GM23338 (cell line): ENCODE measurements at places on chromosomes 4 and X. TPM values are rescaled to one million over a fixed set of nuclear protein-coding genes. Genes with fewer than 3 reads are reported as not detected.

CENPVL3 gene
- 4.4 and 5.1 TPM in 2 replicates for polyA plus RNA-seq

TACC3 gene
- 120 and 129 TPM in 2 replicates for polyA plus RNA-seq

GRCh38 chr4:123481717-123482116 lies 85.1 kb downstream of the SPRY1 start:
- H3K4me1 ChIP-seq, result peaks cover 17% of the 10 kb centered on the region
- no peak overlapping the region for H3K27ac ChIP-seq
- no peak for DNase-seq

- H3K4me1 ChIP-seq, result no peaks in the 10 kb centered on the region
- H3K27ac ChIP-seq, result no peak overlapping the region
- no peaks in the 10 kb centered on the region for H3K27me3 ChIP-seq
- DNase-seq, result no peak
- H3K36me3 ChIP-seq, result no peaks in the 10 kb centered on the region
- no peak overlapping the region for H3K4me3 ChIP-seq
These were observed 14.6 kb downstream of the SMIM20 start for GRCh38 chr4:25928379-25929297.

- H3K4me1 ChIP-seq, result peaks cover 14% of the 10 kb centered on the region
- no peaks in the 10 kb centered on the region for H3K27me3 ChIP-seq
- no peak for DNase-seq
- no peak overlapping the region for H3K4me3 ChIP-seq
These were observed 169.4 kb upstream of the TEX13C start for GRCh38 chrX:125150231-125150630.

GRCh38 chr4:138263247-138263816 lies 21.2 kb upstream of the SLC7A11 start:
- H3K4me1 ChIP-seq, result 0 out of 2 replicates have a peak, but pooled peaks cover 3% of the 10 kb centered on the region
- DNase-seq, result no peak
- H3K27ac ChIP-seq, result no peak overlapping the region
- H3K27me3 ChIP-seq, result no peaks in the 10 kb centered on the region
- H3K4me3 ChIP-seq, result no peak overlapping the region
- no peaks in the 10 kb centered on the region for H3K36me3 ChIP-seq

GRCh38 chr4:54276641-54277430 lies 47.7 kb downstream of the PDGFRA start:
- H3K27me3 ChIP-seq, result no peaks in the 10 kb centered on the region
- DNase-seq, result peak; percentile 48
- H3K27ac ChIP-seq, result peak overlapping the region; percentile 71; the same call in 1 of the 2 replicates
- peaks cover 29% of the 10 kb centered on the region for H3K4me1 ChIP-seq
- 0 out of 2 replicates have a peak, but pooled peaks cover 4% of the 10 kb centered on the region for H3K36me3 ChIP-seq

FOXR2 gene
- not detected in 2 replicates for polyA plus RNA-seq

NSUN7 gene
- polyA plus RNA-seq, result 27.3 and 29.0 TPM in 2 replicates

DNA sequence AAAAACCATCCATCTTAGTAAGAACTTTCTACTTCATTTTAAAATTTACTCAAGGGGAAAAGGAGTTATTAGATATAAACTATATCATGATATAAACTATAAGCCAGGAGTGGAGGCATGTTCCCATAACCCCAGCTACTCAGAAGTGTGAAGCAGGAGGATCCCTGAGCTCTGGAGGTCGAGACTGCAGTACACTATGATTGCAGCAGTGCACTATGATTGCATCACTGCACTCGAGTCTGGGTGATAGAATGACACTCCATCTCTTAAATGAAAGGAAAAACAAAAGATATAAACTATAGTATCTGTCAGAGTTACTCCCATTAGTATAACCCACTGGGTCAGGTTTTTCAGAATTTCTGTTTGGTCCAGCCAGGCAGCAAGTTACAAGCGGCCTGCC lies 47.6 kb downstream of the RPS3A start:
- H3K4me1 ChIP-seq, result peaks cover 8% of the 10 kb centered on the region; the same call in 1 of the 2 replicates
- no peaks in the 10 kb centered on the region for H3K27me3 ChIP-seq
- no peak overlapping the region for H3K4me3 ChIP-seq
- peaks cover 23% of the 10 kb centered on the region for H3K36me3 ChIP-seq
- no peak overlapping the region for H3K27ac ChIP-seq
- no peak for DNase-seq

DNA sequence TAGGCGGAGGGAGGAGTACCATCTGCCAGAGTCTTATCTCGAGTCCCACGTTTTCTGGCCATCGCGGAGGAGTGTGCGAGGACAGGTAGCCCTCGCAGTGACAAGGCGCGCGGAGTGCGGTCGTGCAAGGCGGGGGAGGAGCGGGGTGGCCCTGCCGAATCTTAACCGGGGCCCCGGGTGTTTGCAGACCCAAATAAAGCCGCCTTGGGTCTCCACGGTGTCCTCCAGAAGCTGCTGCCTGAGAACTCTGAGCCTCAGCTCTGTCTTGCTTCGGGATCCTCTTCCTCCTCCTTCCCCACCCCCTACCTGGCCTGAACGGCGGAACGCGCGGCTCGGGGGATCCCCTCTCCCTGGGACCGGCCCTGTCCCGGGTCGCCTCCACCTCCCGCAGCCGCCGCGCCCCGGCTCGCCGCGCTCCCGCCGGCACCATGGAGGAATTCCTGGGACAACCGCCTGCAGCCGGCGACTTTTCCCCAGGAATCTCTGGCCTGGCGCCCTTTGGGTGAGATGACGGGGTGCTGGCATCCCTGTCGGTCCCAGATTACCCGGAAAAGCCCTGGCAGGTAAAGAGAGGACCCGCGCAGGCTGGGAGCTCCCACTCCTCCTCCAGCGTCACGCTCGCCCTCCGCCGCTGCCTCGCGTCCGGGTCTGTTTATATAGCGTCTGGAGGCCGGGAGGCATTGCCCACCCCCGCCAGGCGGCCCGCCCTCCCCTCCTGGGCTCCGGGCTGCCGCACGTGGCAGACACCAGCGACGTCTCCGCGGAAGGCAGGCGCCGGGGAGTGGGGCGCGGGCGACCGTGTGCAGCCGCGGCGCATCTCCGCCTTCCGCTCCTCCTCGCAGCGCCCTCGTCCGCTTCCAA lies at the start of gene GALNTL6:
Gene GALNTL6 (plus strand): TSS at position 740 of the 861 bp plus-strand sequence.
- H3K36me3 ChIP-seq, result no peaks in the 10 kb centered on the region
- peaks cover 13% of the 10 kb centered on the region for H3K4me1 ChIP-seq
- H3K4me3 ChIP-seq, result peak within 1 kb of the TSS; percentile 80
- H3K27me3 ChIP-seq, result peaks cover 59% of the 10 kb centered on the region
- no peak within 1 kb of the TSS for H3K27ac ChIP-seq
- peak; percentile 53 for DNase-seq

STOX2 gene
- 19.0 and 20.6 TPM in 2 replicates for polyA plus RNA-seq

STBD1 gene
- polyA plus RNA-seq, result 1.5 and 2.0 TPM in 2 replicates

DNA sequence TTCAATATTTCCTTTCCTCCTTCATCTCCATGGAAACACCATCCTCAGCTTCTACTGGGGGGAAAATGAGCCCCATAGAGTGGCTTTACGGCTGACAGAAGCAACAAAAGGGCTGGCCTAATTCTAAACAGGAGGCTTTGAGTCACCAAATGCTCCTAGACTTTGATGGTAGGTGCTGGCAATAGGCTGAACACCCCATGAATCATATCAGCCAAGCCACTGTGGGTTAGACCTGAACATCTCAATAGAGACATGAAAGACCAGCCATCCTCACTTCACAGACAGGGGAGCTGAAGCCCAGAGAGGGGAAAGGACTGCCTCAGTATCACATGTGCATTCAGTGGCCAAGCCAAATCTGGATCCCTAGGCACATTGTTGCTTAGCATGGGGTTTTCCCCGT lies 107.6 kb downstream of the AMER1 start:
- H3K27me3 ChIP-seq, result no peaks in the 10 kb centered on the region
- DNase-seq, result no peak
- no peak overlapping the region for H3K4me3 ChIP-seq
- no peaks in the 10 kb centered on the region for H3K36me3 ChIP-seq

- H3K4me3 ChIP-seq, result no peak overlapping the region
- H3K4me1 ChIP-seq, result peaks cover 24% of the 10 kb centered on the region
- 0 out of 2 replicates have a peak overlapping the region, but pooled peaks have one; percentile 14 for H3K27ac ChIP-seq
- DNase-seq, result no peak
- no peaks in the 10 kb centered on the region for H3K36me3 ChIP-seq
These were observed 841.0 kb downstream of the STIM2 start for GRCh38 chr4:27701606-27702005.

GRCh38 chrX:149830192-149830873 lies 48.6 kb downstream of the MAGEA9 start:
- H3K27me3 ChIP-seq, result no peaks in the 10 kb centered on the region
- H3K36me3 ChIP-seq, result no peaks in the 10 kb centered on the region
- DNase-seq, result peak; percentile 72

DNA sequence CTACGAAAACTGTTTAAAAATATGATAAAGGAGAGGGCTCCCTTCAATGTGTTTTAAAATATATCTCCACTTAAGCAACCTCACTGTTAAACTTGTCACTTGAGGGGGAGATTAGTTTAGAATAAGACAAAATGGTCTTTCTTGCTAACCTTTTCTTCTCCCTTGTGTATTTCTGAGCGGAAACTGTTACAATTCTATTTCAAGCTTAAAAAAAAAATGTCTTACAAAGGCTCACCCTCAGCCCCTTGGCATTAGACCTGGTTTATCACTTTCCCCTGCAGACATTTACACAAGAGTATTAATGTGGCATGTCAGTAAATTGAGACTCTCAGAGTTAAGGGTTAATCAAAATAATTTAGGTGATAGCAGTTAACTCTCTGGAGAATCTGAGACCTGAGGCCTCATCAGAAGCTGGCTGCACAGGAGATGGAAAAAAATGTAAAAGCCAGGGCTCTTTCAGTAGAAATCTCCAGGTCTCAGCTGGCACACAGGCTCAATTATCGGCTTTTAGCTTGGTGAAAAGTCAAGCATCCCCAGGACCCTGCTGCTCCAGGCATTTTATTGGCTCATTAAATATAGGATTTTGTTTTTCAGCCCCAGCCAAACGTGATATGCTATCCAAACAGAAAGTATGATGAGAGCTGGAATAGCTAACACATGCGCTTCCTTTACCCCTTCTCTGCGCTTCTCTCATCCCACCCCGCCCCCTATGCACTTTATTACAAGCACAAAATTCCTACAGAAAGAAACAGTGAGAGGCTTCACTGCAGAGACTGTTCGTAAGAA lies 130.5 kb downstream of the PPA2 start:
- H3K36me3 ChIP-seq, result no peaks in the 10 kb centered on the region
- no peak overlapping the region for H3K27ac ChIP-seq
- no peaks in the 10 kb centered on the region for H3K4me1 ChIP-seq
- no peak overlapping the region for H3K4me3 ChIP-seq
- no peak for DNase-seq

GRCh38 chr4:69773484-69773883 lies 13.1 kb upstream of the SULT1B1 start:
- H3K4me1 ChIP-seq, result peaks cover 6% of the 10 kb centered on the region; the same call in 1 of the 2 replicates
- no peaks in the 10 kb centered on the region for H3K36me3 ChIP-seq
- H3K4me3 ChIP-seq, result no peak overlapping the region
- no peaks in the 10 kb centered on the region for H3K27me3 ChIP-seq
- H3K27ac ChIP-seq, result no peak overlapping the region
- DNase-seq, result no peak

AREG gene
- 0.45 TPM in 1 of 2 replicates, not detected in the other for polyA plus RNA-seq

GRCh38 chrX:149208307-149208706 lies 296.8 kb downstream of the IDS start:
- H3K36me3 ChIP-seq, result no peaks in the 10 kb centered on the region
- H3K27ac ChIP-seq, result no peak overlapping the region
- DNase-seq, result no peak
- no peak overlapping the region for H3K4me3 ChIP-seq

DNA sequence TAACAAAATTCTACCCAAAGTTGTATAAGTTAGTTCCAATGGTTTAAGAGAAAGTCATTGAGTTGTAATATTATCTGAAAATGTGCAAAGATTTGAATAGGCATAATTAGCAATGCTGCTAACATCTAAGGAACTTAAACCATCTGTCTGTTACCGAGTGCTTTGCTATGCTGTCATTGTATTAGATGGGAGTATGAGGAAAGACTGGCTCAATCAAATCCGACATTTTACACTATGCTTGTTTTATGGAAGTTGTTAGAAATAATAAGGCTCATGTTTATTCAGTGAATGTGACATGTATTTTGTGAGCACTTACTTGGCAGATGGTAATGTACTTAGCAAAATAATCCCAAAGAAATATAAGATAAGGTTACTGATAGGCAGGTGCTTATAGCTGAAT lies 1715.1 kb downstream of the PCDH7 start:
- H3K36me3 ChIP-seq, result no peaks in the 10 kb centered on the region
- no peaks in the 10 kb centered on the region for H3K27me3 ChIP-seq
- 0 out of 2 replicates have a peak, but pooled peaks cover 3% of the 10 kb centered on the region for H3K4me1 ChIP-seq

DNA sequence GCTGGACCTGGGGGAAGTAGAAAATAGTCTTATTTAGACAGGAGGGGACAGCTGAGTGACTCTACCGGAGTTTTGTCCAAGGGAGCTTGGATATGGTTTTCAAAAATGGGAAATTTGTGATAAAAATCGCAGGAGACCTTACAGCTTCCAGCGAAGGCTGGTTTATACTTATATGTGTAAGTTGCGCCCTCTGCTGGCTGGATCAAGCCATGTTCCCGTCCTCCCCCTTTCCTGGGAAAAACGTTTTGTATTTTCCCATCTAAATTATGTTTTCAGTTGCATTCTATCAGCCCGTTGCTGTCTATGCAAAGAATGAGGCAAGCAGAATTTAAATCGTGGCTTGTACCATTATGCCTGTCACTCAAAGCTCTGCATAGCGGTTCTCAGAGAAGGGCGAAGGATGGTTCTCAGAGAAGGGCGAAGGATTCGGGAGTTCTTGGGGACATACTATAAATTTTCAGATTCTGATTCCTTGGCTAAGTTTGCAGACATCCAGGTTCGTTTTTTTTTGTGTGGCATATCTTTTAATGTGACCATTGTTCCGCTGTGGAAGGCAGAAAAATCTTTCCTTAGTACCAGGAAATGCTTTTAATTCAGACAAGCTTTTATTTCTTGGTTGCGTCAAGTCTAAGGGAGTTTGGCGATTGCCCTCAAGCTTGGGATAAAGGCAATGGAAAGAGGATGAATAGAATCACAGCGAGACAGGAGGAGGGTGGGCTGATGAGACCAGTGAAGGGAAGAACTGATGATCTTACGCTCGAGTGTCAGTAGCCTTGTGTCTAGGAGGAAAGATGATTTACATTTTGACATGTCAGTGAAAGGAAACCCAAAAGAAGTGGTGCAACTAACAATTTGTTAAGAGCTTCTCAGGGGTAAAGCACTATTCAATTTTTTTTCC lies 128.5 kb upstream of the ARX start:
- DNase-seq, result peak; percentile 68
- no peaks in the 10 kb centered on the region for H3K27me3 ChIP-seq
- H3K4me3 ChIP-seq, result peak overlapping the region; percentile 26; the same call in 1 of the 2 replicates
- peaks cover 15% of the 10 kb centered on the region for H3K4me1 ChIP-seq
- no peak overlapping the region for H3K27ac ChIP-seq
- H3K36me3 ChIP-seq, result no peaks in the 10 kb centered on the region
